ENCODE measurements at places on chromosomes 7 and 10.
A peak's percentile ranks its signal among the peaks of the same experiment; 100 is the strongest.

DNA sequence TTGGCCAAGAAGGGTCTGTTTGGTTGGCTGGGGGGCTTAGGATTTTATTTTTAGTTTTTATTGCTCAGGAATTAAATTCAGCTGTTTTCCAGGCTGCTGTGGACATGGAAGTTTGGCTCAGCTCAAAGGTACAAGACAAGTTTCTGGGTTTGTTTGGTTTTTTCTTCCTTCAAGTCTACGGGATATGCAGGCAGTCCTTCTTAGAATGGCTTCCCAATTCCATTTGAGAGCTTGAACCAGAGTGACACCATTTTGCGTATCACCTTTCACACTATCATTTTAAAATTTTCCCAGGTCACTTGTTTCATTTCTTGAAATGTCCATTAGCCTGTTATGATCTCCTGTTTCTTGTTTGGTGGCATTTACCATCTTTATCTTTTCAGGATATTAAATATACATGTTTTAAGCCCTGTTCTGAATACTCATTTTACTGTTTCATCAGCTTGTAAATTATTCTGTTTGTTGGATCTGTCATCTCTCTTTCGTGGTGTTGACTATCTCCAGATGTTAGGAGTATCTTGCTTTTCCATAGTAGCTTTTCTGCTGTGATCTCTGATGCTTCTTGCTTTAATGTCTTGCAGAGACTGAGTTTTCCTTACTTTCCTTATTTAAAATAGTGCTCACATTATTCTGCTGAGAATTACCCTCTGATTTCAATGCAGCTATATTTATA lies 9.4 kb upstream of the TMEM168 start:
- H3K4me1 ChIP-seq, result no peaks in the 10 kb centered on the region
- DNase-seq, result no peak
- no peak overlapping the region for H3K27ac ChIP-seq
- H3K4me3 ChIP-seq, result no peak overlapping the region

DNA sequence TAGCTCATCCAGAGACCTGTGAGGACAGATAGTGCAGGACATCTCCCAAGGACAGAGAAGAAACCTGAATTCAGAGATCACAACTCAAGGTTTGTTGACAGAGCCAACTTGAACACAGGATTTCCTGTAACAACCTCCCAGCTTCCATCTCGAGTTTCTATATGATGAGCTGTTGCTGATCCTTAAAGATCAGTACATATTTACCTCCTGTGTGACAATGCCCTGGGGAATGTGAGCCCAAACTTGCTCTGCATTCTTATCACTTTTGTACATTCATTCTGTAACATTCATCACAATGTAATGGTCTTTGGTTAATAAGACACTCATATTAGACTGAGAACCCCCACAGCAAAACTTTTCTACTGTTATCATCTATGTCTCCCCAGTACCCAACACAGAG lies 468.6 kb downstream of the XPNPEP1 start:
- no peak for DNase-seq
- no peaks in the 10 kb centered on the region for H3K36me3 ChIP-seq
- H3K27ac ChIP-seq, result no peak overlapping the region
- H3K4me3 ChIP-seq, result no peak overlapping the region
- H3K27me3 ChIP-seq, result no peaks in the 10 kb centered on the region

DNA sequence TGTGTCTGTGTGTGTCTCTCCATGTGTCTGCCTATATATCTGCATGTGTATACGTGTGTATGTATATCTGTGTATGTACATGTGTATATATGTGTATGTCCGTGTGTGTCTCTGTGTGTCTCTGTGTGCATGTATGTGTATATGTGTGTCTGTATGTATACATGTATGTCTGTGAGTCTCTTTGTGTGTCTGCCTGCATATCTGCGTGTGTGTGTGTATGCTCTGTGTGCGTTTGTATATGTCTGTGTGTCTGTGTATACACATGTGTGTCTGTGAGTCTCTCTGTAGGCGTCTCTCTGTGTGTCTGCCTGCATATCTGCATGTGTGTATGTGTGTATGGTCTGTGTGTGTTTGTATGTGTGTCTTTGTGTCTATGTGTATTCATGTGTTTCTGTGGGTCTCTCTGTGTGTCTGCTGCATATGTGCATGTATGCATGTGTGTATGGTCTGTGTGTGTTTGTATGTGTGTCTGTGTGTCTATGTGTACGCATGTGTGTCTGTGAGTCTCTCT lies 23.7 kb upstream of the KLF6 start:
- no peak overlapping the region for H3K4me3 ChIP-seq
- H3K27me3 ChIP-seq, result no peaks in the 10 kb centered on the region
- DNase-seq, result no peak
- peaks cover 52% of the 10 kb centered on the region for H3K4me1 ChIP-seq
- H3K36me3 ChIP-seq, result no peaks in the 10 kb centered on the region
- no peak overlapping the region for H3K27ac ChIP-seq

- H3K4me1 ChIP-seq, result no peaks in the 10 kb centered on the region
- no peak overlapping the region for H3K27ac ChIP-seq
- no peak for DNase-seq
- no peaks in the 10 kb centered on the region for H3K36me3 ChIP-seq
- no peak overlapping the region for H3K4me3 ChIP-seq
Measured at GRCh38 chr7:46763344-46763743, 818.6 kb downstream of the TNS3 start.

- no peak overlapping the region for H3K4me3 ChIP-seq
- no peaks in the 10 kb centered on the region for H3K27me3 ChIP-seq
- H3K27ac ChIP-seq, result no peak overlapping the region
- DNase-seq, result no peak
- peaks cover 15% of the 10 kb centered on the region for H3K36me3 ChIP-seq
Measured at GRCh38 chr7:154978017-154978416, 24.9 kb downstream of the PAXIP1 start.

DNA sequence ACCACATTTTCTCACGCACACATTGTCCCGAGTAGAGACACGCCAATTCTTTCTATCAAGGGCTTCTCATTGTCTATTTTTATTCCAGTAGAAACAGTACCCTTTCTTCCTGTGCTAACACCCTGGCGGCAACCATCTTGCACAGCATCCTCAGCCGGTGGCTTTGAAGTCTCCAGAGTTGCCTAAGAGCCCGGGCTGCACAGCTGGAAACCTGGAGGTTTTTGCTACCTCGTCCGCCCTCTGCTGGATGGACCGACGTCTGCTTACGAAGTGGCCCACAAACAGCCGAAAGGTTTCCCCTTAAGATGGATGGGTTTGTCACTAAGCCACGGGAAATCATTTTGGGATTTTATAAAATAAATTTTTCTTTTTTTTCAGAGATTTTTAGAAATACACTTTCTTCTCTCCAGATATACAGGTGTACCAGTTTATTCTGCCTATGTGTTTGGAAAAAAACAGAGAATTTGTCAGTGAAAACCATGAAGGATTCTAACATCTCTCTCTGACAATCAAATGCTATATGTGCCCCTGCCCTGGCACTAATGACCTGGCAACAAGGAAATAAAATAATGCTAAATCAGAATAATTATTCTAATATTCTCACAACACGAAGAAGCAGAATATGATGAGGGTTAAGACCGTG lies 81.8 kb upstream of the FAM204A start:
- H3K4me3 ChIP-seq, result no peak overlapping the region
- no peaks in the 10 kb centered on the region for H3K27me3 ChIP-seq
- no peaks in the 10 kb centered on the region for H3K4me1 ChIP-seq
- H3K36me3 ChIP-seq, result no peaks in the 10 kb centered on the region
- H3K27ac ChIP-seq, result no peak overlapping the region
- DNase-seq, result peak; percentile 91

Data from MM.1S (cell line).